ENCODE measurements at places on chromosomes 6 and 20. TPM values are rescaled to one million over a fixed set of nuclear protein-coding genes. Genes with fewer than 3 reads are reported as not detected.

- no peak overlapping the region for H3K4me3 ChIP-seq
- H3K4me1 ChIP-seq, result no peaks in the 10 kb centered on the region
- H3K27me3 ChIP-seq, result no peaks in the 10 kb centered on the region
- no peak overlapping the region for H3K27ac ChIP-seq
Observed at GRCh38 chr6:10479939-10480700, 41.0 kb upstream of the GCNT2 start.

- peak; percentile 83 for DNase-seq
- no peaks in the 10 kb centered on the region for H3K36me3 ChIP-seq
- peaks cover 27% of the 10 kb centered on the region for H3K4me1 ChIP-seq
- H3K27ac ChIP-seq, result peak overlapping the region; percentile 92
- H3K4me3 ChIP-seq, result peak overlapping the region; percentile 59
Observed at GRCh38 chr6:292506-293192, 362 bp downstream of the DUSP22 start.

GRCh38 chr20:57426271-57426689 is 35.1 kb downstream of the RBM38 start:
- H3K27me3 ChIP-seq, result no peaks in the 10 kb centered on the region
- DNase-seq, result no peak
- no peak overlapping the region for H3K27ac ChIP-seq
- H3K4me3 ChIP-seq, result no peak overlapping the region
- H3K36me3 ChIP-seq, result no peaks in the 10 kb centered on the region
- H3K4me1 ChIP-seq, result peaks cover 11% of the 10 kb centered on the region

- H3K27ac ChIP-seq, result peak overlapping the region; percentile 31
- no peaks in the 10 kb centered on the region for H3K27me3 ChIP-seq
- DNase-seq, result no peak
- H3K4me3 ChIP-seq, result no peak overlapping the region
- no peaks in the 10 kb centered on the region for H3K36me3 ChIP-seq
Observed at GRCh38 chr6:33076406-33076934, 680 bp downstream of the HLA-DPB1 start.

- no peaks in the 10 kb centered on the region for H3K36me3 ChIP-seq
- DNase-seq, result no peak
- H3K27ac ChIP-seq, result no peak overlapping the region
- H3K4me1 ChIP-seq, result no peaks in the 10 kb centered on the region
Observed at GRCh38 chr6:23797041-23797440, 329.0 kb upstream of the NRSN1 start.

DNA sequence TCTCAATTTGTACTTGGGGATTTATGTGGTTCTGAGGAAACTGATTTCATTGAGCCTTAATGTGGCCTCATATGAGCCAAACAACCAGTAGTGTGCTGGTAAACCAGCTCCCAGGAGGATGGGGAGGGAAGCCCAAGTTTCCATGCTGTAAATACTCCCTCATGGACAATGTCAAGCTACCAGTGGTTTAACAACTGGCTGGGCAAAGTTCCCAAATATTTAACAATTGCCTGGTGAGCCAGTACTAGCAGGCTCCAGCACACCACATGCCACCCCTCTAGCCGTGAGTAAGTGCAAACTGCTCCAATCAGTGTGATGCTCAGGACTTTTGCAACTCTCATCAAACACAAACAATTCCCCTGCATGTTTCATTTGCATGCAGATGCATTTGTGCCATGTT is 19.2 kb upstream of the CDKN1A start:
- H3K36me3 ChIP-seq, result no peaks in the 10 kb centered on the region
- no peak overlapping the region for H3K27ac ChIP-seq
- DNase-seq, result no peak
- H3K4me1 ChIP-seq, result peaks cover 23% of the 10 kb centered on the region
- no peaks in the 10 kb centered on the region for H3K27me3 ChIP-seq

- peaks cover 55% of the 10 kb centered on the region for H3K4me1 ChIP-seq
- H3K27me3 ChIP-seq, result no peaks in the 10 kb centered on the region
- H3K4me3 ChIP-seq, result peak overlapping the region; percentile 56
Observed at GRCh38 chr20:45346851-45347250, 1.4 kb downstream of the SDC4 start.

DNA sequence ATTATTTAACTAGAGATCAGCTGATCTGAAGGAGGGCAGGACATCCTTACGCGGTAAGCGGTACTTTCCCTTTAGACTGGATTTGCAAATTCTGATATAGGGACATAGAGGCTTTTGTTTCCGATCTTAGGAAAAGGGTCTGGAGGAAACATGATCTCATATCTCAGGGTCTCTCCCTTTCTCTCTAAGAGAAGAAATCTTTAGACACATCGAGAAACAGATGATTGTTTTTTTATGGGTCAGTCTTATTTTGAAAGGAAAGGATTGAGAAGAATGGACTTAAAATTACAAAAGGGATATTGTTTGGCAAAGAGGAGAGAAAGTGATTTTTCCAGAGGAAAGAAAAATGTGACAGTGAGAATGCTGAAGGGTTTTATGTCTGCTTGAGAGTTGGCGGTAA is 83.9 kb upstream of the OGFRL1 start:
- no peaks in the 10 kb centered on the region for H3K4me1 ChIP-seq
- no peak overlapping the region for H3K27ac ChIP-seq
- no peaks in the 10 kb centered on the region for H3K36me3 ChIP-seq
- no peak overlapping the region for H3K4me3 ChIP-seq
- no peaks in the 10 kb centered on the region for H3K27me3 ChIP-seq

DNA sequence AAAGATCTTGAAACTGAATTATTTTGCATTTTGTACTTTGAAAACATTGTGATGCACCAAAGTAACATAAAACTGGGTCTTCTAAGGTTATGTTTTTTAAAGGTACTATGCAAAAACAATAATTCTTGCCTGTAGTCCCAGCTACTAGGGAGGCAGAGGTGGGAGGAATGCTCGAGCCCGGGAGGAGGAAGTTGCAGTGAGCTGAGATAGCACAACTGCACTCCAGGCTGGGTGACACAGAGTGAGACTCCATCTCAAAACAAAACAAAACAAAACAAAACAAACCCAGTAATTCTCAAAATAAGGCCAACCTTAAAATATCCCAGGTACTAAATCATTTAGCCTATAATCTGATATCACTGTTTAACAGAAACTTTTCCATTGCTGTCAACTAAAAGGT is 269.6 kb downstream of the KHDC1L start:
- H3K4me3 ChIP-seq, result no peak overlapping the region
- no peaks in the 10 kb centered on the region for H3K4me1 ChIP-seq
- no peak overlapping the region for H3K27ac ChIP-seq
- H3K27me3 ChIP-seq, result no peaks in the 10 kb centered on the region
- H3K36me3 ChIP-seq, result no peaks in the 10 kb centered on the region

The PPP1R11 gene
- total RNA-seq, result 34.3 TPM

The DDO gene
- total RNA-seq, result not detected

The ESR1 gene
- 4.3 TPM for total RNA-seq
